ENCODE measurements at places on chromosomes 7 and 10.

GRCh38 chr7:6316226-6316625 is 43.8 kb upstream of the CYTH3 start:
- no peak for DNase-seq

DNA sequence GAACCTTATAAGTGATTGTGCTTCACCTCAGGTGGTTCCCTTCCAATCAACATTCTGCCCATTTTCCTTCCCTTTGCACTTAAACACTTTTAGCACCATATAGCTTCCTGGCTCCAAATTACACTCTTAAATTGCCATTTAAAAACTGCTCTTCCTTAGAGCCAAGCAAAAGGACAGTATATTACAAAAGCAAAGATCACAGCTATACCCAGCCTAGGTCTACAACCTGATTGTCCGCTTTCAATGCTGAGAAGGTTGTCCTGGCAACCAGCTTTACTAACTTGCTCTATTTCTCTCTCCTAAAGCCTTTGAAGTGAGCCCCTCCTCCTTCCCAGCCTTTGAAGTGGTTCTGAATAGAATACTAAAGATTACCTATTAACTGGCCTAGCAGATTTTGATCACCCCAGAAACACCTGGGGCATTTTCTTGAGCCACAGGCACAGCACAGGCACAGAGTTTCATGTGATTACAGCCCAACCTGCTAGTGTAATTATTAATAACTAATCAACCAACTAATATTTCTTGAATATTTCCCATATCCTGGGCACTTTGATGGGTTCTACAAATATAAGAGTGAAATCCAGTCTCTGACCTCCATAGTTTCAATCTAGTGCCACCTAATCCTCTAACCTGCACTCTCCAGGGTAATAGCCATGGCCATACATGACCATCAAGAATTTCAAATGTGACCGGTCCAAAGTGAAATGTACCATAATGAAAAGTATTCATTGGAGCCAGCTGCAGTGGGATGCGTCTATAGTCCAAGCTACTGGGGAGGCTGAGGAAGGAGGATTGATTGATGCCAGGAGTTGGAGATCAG is 63.6 kb upstream of the TRIM24 start:
- no peak for DNase-seq

DNA sequence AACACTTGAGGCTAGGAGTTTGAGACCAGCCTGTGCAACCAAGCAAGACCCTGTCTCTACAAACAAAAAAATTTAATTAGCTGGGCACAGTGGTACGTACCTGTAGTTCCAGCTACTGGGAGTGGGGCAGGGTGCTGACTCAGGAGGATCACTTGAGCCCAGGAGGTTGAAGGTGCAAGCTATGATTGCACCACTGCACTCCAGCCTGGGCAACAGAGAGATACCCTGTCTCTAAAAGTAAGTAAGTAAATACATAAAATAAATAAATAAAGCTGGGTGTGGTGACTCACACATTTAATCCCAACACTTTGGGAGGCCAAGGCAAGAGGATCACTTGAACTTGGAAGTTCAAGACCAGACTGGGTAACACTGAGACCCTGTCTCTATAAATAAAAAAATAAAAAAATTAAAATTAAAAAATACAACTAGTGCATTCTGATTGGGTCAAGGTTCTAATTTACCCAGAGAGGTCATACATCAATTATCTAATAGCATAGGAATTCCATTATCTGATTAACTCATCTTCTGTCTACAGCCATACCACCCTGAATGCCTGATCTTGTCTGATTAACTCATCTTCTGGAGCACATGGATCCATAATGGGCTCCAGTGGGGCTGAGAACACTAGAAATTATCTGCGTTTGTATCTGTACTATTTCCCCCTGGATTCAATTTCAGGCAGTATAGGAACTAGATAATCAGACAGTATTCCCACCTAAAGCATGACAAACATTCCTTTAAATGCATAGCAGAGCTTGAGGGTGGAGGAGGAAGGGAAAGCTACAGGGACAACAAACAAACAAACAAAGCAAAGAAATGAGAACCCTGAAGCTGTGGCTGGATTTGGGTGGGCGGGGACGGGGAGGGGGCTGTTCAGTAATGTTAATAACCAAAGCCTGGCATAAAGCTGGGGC is 21.0 kb upstream of the HILPDA start:
- DNase-seq, result no peak

- no peak for DNase-seq
Observed at GRCh38 chr10:125868372-125868975, 12.6 kb downstream of the DHX32 start.

DNA sequence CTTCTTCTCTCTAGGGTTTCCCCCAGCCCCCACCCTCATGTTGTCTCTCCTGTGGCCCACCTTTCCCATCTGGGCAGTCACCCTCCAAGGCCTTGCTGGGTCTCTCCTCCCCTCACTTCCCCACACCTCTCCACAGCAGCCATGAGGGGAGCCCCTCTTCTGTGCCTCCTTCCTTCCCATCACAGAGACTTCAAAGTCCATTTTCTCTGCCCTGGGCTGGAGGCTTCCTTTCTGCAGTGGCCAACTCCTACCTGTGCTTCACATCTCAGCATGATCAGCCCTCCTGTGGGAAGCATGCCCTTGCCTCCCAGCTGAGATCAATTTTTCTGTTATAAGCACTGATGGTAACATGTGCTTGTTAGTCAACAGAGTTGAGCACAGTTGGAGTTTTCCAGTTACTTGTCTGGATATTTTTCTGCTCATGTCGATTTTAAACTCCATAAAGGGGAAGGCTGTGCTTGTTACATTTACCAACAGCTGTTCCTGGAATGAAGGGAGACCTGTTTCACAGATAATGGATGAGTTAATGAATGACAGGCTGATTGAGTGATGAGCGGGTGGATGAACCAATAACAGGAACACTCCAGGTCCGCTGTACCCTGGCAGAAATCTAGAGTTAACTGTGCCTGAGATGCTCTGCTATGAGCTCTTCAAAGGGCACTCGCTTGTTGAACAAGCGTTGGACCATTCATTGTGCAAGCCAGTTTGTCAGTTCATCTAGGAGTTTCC is 71.4 kb upstream of the PRSS58 start:
- no peak for DNase-seq
